Activated CD8-positive, alpha-beta memory T cell treated with anti-CD3 and anti-CD28 coated beads for 48 hours (primary cell): ENCODE measurements at places on chromosomes 2 and 18.

GRCh38 chr18:46243095-46243494, 138.9 kb downstream of the HAUS1 start:
- no peak for DNase-seq

- no peak for DNase-seq
Observed at GRCh38 chr18:28372186-28372585, 195.3 kb upstream of the CDH2 start.

DNA sequence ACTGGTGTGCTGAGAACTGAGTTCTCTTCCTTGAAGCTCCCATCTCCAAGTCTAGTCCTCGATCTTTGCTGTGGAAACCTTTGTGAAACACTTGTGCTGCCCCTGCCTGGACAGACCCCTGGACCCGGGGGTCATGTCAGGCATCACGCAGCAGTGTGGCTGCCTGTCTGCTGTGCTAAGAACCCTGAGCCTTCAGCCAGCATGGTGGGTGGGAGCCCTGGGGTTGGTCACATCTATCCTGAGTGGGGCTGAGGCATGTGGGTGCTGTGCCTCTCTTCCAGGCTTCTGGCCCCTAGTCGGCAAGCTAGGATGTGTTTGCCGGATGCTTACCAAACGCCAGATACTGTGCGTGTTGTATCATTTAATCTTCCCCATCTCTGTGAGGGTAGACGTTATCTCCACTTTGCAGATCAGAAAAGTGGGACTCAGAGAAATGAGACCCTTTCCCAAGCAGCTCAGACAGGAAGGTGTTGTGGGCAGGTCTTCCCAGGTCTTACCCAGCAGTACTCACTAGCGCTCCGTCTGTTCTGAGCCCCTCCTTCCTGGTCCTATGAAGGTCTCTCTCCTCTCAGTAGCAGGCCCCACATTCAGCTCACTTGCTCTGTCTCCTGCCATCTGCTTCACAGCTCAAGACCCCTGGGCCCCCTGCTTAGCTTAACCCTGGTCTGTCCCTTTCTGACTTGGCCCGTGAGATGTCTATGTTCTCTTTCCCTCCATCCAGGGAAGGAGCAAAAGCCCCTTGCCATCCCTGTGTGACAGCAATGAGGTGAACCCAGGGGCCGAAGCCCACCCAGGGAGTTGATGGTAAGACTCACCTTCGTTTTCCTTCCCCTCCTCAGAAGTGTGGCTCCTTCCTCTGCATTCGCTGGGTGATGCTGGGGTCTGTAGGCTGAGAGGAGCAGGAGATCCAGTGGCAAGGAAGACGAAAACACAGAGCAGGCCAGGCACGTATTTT, 242.8 kb downstream of the FAM210A start:
- no peak for DNase-seq

DNA sequence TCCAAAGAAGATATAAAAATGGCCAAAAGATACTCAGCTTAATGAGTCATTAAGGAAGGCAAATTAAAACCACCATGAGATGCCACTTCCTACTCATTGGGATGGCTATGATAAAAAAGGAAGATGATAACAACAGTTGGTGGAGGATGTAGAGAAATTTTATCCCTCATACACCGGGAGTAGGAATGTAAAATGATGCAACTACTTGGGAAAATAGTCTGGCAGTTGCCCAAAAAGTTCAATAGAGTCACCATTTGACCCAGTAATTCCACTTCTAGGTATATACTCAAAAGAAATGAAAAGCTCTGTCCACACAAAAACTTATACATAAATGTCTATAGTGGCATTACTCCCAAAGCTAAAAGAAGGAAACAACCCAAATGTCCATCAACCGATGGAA, 10.1 kb upstream of the SULT1C2 start:
- DNase-seq, result no peak

DNA sequence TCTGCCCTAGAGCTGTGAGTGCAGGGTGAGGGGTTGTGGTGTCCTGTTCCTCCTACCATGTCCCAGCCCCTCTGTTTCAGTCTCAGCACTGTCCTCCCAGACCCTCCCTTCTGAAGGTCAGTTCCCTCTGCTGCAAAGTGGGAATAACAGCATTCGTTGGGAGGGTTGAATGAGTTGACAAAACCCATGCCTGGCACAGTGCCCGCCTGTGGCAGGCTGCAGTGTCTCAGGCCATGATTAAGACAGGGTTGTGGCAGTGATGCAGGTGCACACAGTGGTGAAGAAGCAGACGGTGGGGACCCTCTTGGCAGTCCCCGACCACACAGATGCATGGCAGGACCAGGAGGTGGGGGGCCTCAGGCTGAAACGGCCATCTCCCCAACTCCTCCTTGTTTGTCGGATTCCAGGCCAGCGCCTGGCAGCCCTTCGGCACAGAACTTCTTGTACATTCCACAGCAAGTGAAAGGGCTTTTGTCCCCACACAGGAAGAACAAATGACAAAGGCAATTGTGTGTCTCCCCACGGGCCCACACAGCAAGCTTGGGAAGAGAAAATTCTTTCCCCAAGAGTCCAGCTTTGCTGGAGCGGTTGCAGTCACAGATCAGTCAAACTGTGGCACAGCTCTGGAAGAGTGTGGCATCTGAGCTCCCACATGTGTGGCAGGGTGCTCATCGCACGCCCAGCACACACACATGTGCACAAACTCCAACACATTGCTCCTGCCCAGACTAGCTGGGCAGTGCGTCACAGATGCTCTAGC, 92.0 kb upstream of the MSH2 start:
- DNase-seq, result no peak

DNA sequence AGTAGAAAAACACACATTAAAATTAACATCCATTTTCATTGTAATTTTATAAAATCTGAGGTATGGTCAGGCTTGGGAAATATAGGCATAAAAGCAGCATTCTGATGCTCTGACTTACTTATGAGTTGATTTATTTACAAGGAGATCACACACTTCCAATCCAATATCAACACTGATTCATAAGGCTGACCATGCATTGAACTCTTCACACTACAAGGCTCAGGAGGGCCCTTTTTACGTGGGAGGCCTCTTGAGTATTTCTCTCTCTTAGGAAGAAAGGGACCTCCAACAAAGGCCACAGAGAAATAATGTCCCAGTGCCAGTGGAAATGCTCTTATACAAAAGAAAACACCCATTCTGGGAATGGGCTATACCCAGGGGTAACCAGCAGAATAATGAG, 222.8 kb downstream of the NAPG start:
- no peak for DNase-seq

GRCh38 chr18:26127786-26128185, 5.9 kb upstream of the PSMA8 start:
- no peak for DNase-seq

GRCh38 chr18:2625217-2625616, 30.3 kb upstream of the SMCHD1 start:
- no peak for DNase-seq

- no peak for DNase-seq
Observed at GRCh38 chr18:5317186-5317585, 21.7 kb upstream of the ZBTB14 start.

GRCh38 chr2:4354678-4355077, 651.3 kb downstream of the DCDC2C start:
- no peak for DNase-seq

DNA sequence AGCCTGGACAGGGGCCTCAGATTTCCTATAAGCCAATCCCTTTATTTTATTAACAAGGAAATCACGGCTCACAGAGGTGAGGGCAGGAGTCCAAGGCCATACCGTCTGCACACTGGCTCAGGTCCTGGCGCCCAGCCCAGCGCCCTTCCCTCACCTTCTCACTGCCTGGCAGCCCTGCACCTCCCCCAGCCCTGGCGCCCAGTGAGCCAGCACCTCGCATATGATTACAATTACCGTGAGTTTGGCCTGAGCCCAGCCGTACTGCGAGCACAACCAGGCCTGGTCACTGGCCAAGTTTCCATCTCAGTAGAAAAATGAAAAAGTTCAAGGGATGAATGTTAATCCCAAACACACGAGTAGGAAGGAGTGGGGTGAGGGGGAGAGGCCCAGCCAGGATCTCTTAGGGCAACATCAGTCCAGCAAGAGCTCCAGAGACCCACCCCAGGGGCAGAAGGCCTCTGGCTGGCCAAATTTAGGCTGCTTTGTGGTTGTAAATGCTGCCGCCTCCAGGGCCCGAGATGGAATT, 68.4 kb downstream of the MCFD2 start:
- no peak for DNase-seq

DNA sequence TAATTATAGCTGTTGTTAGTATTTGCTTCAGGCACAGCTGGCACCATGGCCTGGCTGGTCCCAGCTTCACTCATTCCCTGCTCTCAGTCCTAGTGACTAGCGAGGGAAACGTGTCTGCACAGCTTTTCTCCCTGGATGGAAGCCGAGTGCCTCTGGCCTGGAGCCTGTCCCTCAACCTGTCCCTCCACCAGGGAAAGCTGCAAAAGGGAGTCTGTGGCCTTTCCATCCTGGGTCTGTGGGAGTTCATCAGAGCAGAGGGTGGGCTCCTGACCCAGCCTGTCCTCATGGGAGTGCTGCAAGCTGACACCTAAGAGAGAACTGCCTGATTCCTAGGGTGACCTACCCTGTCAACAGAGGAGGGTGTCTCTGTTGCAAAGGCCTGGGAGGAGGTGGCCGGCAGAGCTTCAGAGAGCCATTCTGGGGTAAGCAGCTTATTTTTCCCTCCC, 118.3 kb downstream of the CAPN13 start:
- DNase-seq, result no peak

- no peak for DNase-seq
Observed at GRCh38 chr18:77098029-77098428, 34.6 kb downstream of the MBP start.

DNA sequence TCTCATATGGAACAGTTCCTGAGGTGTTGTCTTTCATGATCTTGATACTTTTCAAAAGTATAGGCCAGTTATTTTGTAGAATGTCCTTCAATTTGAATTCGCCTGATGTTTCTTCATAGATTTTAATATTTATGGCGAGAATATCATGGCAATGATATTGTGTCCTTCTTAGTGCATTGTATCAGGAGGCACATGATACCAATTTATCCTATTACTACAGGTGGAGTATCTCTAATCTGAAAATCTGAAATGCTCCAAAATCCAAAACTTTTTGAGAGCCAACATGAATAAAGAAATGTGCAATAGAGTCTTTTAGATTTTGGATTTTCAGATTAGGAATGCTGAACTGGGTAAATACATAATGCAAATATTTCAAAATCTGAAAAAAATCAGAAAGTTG, 216.6 kb upstream of the LYPD1 start:
- DNase-seq, result no peak

- no peak for DNase-seq
Observed at GRCh38 chr2:146572598-146572997, 1272.2 kb upstream of the ACVR2A start.

- DNase-seq, result no peak
Observed at GRCh38 chr2:88176352-88176984, 6.3 kb downstream of the THNSL2 start.

GRCh38 chr2:120269076-120269744, 16.6 kb downstream of the RALB start:
- DNase-seq, result no peak

- no peak for DNase-seq
Observed at GRCh38 chr2:212732860-212733259, 194.3 kb upstream of the ERBB4 start.

DNA sequence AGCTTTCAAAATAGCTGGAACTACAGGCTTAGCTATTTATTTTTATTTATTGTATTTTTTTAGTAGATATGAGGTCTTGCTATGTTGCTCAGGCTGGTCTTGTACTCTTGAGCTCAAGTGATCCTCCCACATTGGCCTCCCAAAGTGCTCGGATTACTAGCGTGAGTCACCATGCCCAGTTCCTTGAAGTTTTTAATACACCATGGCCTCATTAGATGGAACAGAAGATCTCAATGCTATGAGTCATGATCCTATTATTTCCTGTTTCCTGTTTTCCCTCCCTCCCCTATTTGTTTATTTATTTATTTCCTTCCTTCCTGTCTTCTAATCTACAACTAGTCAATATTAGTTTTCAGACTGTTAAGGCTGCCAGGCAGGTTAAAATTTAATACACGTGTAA, 309.0 kb downstream of the CMPK2 start:
- no peak for DNase-seq
